ENCODE measurements at places on chromosomes 4 and X. TPM values are rescaled to one million over a fixed set of nuclear protein-coding genes. Genes with fewer than 3 reads are reported as not detected.

The MAGEB10 gene
- not detected for polyA plus RNA-seq

The GATA1 gene
- not detected for polyA plus RNA-seq

The TCP11X2 gene
- polyA plus RNA-seq: not detected

The WNK3 gene
- not detected for polyA plus RNA-seq

The SLC26A1 gene
- polyA plus RNA-seq: 0.18 TPM

The VEGFC gene
- polyA plus RNA-seq: not detected

The SSX2 gene
- polyA plus RNA-seq: not detected

The MSANTD1 gene
- polyA plus RNA-seq: not detected

The DGKK gene
- polyA plus RNA-seq: not detected

The DCTD gene
- polyA plus RNA-seq: 36.8 TPM

The SPANXN4 gene
- polyA plus RNA-seq: not detected

The ZCCHC13 gene
- polyA plus RNA-seq: not detected

The ZMAT1 gene
- 0.65 TPM for polyA plus RNA-seq

The CCNI gene
- 106 TPM for polyA plus RNA-seq

The CCNQ gene
- polyA plus RNA-seq: 29.3 TPM

The MAGEC1 gene
- polyA plus RNA-seq: not detected

The G6PD gene
- 14.7 TPM for polyA plus RNA-seq

The GPR119 gene
- polyA plus RNA-seq: not detected

The ARFIP1 gene
- 27.2 TPM for polyA plus RNA-seq

The SULT1B1 gene
- 15.6 TPM for polyA plus RNA-seq

The DGAT2L6 gene
- not detected for polyA plus RNA-seq

All from CD14-positive monocyte (primary cell).